ENCODE measurements at places on chromosomes 6 and 20.
A peak's percentile ranks its signal among the peaks of the same experiment; 100 is the strongest.

DNA sequence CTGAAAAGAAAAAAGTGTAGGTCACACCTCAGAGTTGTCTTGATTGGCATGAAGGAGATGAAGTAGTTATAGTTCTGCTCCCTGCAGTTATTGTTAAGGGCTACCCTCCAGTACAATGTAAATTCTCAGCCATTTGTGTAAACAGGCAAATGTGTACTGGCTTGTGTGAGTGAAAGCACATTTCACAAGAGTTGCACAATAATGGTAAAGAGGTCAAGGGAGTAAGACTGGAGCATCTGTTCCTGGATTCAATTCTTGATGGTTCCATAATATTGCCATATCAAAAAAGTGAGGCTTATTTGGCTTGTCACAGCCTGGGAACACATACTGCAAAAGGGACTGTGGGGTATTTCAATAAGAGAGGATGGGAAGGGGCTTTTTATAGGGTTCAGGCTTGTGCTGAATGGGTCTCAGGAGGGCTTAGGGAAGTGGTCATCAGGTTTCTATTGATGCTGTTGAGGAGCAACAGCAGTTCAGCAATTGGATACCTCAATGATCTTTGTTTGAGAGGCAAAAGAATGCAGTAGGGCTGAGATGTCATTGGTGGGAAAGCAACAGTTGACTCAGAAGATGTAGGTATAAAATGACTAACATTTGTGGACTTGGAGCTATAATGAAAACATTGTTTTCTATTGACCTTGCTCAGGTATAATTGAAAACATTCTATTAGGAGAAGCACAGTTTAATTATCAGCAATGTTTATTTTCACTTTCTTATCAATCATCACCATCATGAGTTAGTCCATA is 402.6 kb downstream of the BCKDHB start:
- DNase-seq = no peak

- no peak for DNase-seq
Observed at GRCh38 chr6:157096105-157096504, 227.2 kb downstream of the TMEM242 start.

DNA sequence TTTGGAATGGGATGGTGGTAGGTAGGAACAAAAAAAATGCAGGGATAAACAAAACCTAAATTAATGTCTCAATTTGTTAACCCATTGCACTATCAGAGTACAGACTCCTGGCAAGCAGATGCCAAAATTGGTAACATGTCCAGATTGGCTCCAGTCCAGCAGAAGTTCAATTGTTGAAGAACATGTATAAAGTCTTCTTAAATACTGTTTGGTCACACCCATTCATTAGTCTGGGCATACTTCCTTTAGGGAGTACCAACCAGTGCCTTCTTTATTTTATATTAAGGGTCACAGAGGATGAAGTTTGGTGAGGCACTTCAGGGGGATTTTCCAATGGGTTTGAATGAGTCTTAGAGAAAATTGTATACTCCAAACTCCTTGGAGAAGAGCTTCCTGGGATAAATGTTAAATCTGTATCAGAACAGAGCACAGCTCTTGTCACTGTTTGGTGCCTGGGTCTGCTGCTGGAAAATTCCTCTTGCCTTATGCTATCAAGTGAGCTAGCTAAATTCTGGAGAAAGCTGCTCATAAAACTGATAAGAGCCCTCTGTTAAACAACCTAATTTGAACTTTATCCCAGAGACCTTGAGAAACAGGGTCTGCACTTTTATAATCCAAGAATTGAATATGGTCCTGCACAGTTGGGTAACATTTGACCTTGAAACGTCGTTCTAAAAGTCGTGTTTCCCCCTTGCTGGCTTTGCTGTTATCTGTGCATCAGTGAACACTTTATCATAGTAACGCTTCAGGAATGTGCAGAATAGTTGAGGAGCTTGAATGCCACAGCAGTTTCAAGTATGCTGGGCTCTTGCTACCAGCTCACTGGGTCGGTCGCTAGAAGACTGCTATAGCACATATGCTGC is 334.1 kb upstream of the CITED2 start:
- no peak for DNase-seq

DNA sequence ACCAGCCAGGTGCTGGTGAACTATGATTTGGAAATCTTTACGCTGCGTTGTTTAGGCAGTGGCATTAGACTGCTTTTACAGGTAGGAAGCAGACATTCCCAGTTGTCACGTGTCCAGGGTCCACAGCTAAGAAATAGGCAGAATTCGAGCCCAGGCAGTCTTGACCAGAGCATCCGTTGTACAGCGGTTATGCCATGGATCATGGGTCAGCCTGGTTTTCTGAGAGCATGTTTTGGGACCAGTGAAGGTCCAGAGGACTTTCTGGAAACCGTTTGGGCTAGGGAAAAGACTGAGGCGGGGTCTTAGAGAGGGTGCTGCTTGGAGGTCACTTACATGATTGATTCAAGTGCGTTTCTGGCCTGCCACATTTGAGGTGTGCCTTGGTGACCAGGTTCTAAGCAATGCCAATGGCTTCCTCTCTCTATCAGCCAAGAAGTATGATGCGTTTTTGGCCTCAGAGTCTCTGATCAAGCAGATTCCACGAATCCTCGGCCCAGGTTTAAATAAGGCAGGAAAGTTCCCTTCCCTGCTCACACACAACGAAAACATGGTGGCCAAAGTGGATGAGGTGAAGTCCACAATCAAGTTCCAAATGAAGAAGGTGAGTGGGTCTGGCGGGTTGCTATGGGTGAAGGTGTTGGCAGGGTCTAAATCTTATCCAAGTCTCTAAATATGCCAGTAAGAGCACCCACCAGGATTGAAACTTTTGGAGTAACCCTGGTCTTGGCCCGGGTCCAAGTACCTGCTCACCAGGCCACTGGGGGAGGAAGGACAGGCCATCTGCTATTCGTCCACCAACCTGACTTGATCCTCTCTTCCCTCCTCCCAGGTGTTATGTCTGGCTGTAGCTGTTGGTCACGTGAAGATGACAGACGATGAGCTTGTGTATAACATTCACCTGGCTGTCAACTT is 1.8 kb downstream of the RPL10A start:
- no peak for DNase-seq

DNA sequence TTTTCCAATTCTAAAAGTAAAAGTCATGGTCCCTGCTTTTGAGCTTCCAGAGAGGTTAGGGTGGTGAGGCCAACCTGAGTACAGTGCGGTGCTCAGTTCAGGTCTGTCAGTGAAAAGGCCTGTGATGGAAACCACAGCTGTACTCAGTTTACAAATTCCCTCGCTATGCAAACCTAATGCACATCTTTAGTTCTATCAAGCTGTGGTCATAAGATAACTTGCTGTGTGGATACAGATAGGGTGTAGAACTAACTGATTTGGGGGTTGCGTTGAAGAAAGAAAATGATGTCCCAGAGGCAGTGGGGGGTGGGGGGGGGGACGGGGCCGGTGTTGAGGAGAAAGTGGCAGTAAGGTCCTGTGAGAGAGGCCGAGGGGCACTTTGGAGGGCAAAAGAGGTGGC is 22.8 kb upstream of the MBOAT1 start:
- no peak for DNase-seq

GRCh38 chr6:35485402-35485877 is 11.4 kb downstream of the TEAD3 start:
- DNase-seq = no peak

DNA sequence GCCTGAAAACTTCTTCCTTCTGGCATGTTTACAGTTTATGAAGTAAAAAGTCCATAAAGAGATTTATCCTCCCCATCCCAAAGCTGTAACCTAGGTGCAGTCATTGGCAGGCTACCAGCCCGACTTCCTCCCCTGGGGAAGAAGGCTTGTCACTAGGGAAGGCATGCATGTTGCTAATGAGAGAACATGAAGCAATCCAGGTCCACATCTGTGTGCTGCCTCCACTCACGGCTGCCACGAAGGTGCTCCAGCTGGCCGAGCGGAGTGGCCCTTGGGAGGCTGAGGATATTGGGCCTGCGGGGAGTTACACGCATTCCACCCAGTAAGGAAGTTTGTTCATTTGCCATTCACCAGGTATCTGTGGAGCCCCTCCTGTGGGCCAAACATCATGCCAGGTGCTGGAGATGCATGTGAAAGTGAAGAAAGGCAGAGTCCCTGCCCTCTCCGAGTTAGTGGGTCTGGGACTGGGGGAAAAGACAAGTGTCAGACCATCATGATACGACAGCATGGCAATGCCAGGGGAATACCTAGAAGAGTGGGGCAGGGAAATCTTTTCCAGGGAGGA is 257.0 kb downstream of the NRN1 start:
- no peak for DNase-seq

DNA sequence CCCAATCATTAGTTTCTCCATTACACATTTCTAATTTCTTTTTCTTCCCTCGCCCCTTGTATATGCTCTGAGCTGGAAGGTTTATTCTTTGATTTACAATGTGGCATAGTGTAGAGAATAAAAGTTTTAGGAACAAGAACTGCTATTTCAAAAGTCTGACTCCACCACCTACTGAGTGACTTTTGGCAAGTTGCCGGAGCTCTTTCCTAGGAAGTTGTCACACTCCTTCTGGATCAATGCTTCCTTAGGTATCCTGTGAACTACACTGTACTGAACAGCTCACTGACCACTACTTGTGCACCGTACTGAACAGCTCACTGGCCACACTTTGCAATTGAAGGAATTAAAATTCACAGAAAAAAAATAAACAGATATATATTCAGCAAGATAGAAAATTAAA is 458.2 kb downstream of the FRK start:
- DNase-seq = no peak

GRCh38 chr6:154039231-154039842 is at the start of gene OPRM1:
Gene OPRM1, plus strand, starts transcription at chr6:154039240. Its CDS starts 305 bp downstream, at chr6:154039545.
- no peak for DNase-seq

- no peak for DNase-seq
Observed at GRCh38 chr6:90885611-90886056, 298.8 kb upstream of the MAP3K7 start.

- DNase-seq = no peak
Observed at GRCh38 chr6:88441346-88441745, 275.2 kb upstream of the CNR1 start.

GRCh38 chr6:45002390-45003105 is 325.6 kb upstream of the RUNX2 start:
- DNase-seq = no peak

DNA sequence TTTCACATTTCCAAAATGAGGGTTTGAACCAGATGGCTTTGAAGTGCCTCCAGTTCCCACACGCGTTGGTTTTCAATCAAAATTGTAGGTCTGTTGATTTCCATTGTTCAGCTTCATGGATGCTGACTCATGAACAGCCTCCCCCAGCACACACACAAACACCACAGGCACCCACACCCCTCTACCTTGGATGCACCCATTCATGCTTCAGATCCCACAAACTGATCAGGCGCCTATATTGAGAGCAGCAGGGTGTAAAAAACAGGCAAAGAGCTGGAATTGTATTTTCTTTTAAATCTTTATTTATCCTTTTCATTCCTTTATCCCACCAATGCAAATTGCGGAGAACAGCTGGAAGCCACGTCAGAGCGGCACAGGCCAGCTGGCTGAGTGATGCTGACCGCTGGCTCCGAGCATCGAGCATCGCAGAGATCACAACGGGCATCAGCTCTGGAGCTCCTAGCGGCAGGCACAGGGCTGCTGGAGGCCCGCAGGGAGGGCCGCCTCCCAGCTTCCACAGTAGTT is 29.3 kb upstream of the TBC1D7 start:
- DNase-seq = no peak

- peak; percentile 25 for DNase-seq
Observed at GRCh38 chr6:130132286-130132701, 90.5 kb downstream of the SAMD3 start.

GRCh38 chr6:5984150-5985089 is 22.3 kb downstream of the NRN1 start:
- no peak for DNase-seq

- no peak for DNase-seq
Observed at GRCh38 chr20:10671919-10672623, 1.7 kb downstream of the JAG1 start.

DNA sequence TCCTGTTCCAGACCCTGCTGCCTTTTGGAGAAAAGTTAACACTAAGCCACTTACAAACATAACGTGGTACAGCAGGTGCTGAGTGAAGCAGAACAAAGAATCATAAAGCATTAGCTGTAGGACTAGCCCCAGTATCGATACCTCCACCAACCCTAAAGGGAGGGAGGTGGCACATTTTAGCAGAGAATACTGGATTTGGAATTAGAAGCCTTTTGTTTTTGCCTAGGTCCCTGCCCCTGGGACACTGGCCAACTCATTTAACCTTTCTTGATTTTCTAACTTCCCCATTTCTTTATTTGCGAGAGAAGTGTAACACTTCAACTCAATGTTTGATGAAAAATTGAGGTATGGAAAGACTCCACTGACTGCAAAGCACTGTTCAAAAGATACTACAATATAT is 93.5 kb downstream of the B3GAT2 start:
- no peak for DNase-seq

- no peak for DNase-seq
Observed at GRCh38 chr20:63943808-63944077, 12.5 kb downstream of the UCKL1 start.

- DNase-seq = no peak
Observed at GRCh38 chr20:276620-277495, 13.7 kb downstream of the C20orf96 start.

GRCh38 chr6:11536795-11537194 is 754 bp upstream of the TMEM170B start:
- no peak for DNase-seq

- DNase-seq = no peak
Observed at GRCh38 chr20:57383447-57384347, 7.5 kb upstream of the RBM38 start.

DNA sequence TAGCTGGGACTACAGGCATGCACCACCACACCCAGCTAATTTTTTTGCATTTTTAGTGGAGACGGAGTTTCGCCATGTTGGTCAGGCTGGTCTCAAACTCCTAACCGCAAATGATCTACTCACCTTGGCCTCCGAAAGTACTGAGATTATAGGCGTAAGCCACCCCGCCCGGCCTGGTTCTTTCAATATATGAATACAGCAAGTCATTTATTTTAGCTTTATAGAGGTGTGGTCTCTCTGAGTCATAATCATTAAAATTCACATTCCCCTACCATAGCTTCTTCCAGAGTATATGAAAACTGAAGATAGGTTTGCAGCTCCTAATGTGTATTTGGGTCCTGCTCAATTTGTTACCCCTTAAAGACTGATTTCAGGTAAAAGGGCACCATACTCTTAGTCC is 88.5 kb upstream of the FAM8A1 start:
- no peak for DNase-seq

- DNase-seq = no peak
Observed at GRCh38 chr6:6610031-6610591, 21.6 kb downstream of the LY86 start.

- no peak for DNase-seq
Observed at GRCh38 chr6:169964486-169965180, 213.2 kb downstream of the ERMARD start.

DNA sequence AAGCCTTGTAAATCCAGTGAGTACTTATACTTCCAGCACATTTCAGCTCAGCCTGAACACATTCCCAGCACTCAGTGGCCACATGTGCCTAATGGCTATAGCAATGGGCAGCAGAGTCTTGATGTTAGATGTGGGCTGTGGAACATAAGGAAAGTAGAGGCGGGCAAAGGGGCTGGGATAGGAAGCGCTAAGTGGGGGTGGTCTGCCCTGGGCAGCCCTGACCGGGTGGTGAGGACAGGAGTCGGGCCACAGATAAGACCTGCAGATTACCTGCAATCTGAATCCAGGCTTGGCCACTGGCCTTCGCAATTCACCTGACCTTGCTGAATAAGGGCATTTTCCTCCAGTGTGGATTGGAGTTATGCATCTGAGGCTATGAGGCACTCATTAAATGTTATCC is 11.1 kb upstream of the HMGA1 start:
- no peak for DNase-seq

- no peak for DNase-seq
Observed at GRCh38 chr20:57078116-57078515, 188.3 kb downstream of the BMP7 start.
